AG10803 (cell line): ENCODE measurements at places on chromosomes 16 and 17.

DNA sequence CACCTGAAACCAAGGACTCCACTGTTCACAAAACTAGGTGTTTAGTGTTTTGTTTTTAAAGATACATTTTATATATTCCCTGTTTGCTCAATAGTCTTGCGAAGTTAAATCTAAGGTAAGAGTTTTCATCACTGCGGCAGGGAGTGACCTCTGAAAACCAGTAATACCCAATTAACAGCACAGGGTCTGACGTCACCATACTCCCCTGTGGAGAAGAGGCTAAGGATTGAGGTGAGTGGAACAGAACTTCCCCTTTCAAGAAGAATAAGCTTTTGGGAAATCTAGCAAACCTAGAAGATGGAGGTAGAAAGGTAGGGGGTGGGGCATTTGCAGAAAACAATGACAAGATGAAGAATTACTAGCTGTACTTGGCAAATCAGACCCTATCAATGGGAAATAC, 120.7 kb downstream of the CDH8 start:
- no peak for DNase-seq

- no peak for DNase-seq
These were observed 78.3 kb downstream of the TANGO6 start for GRCh38 chr16:68921637-68922036.

GRCh38 chr17:64296246-64296645, 33.2 kb upstream of the TEX2 start:
- DNase-seq = no peak

DNA sequence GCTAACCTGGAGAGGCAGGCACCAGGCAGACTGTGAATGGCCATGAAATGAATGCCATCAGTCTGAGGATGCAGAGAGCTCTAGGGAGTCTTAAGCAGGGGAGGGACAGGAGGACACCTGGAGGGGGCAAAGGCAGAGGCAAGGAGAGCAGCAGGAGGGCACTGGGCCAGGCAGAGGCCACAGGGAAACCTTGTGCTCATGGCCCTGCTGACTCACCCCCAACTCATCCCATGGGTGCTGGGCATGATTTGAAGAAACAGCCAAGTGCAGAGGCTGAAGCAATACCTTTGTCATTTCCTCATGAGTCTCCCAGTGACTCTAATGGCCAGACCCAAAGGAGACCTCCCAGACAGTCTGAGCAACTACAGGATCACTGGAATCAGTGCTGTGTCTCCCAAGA, 141.4 kb downstream of the TMEM132E start:
- DNase-seq = no peak

DNA sequence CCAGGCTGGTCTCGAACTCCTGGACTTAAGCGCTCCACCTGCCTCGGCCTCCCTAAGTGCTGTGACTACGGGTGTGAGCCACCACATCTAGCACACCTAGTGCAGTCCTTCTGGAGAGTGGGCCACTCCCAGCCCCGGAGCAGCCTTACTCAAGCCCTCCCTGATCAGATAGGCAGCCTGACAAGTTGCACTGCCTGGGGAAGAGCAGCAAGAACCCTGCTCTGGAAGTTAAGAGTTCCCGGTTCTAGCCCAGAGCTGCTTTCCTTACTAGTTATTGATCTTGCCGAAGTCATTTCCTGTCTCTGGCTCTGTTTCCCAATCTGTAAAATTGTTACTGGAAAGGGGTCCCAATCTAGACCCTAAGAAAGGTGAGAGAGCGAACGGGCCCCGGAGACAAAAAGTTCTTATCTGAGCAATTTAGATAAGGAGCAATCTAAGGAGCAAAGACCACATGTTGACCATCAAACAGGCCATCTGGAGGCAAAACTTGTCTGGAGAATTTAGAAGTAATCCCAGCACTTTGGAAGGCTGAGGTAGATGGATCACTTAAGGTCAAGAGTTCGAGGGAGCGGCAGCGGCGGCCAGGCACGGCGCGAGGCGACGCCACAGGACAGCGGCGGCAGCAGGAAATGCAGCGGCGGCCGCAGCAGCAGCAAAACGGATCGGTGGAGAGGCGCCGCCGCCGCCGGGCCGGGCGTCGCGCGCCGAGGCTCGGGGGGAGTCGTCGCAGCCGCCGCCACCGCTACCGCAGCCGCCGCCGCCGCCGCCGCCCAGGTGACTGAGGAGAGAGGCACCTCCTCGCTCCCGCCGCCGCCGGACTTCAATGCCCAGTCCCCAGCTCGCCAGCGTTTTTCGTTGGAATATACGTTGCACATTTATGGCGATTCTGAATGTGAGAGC, 4.3 kb upstream of the NAGLU start:
- peak; percentile 54 for DNase-seq

GRCh38 chr17:81707725-81708646, 4.1 kb upstream of the SLC25A10 start:
- DNase-seq = no peak

GRCh38 chr16:28538733-28539596, at the start of gene NUPR1:
Gene NUPR1, minus strand, starts transcription at chr16:28538974. Its CDS starts 67 bp downstream, at chr16:28538907.
- peak; percentile 99 for DNase-seq

DNA sequence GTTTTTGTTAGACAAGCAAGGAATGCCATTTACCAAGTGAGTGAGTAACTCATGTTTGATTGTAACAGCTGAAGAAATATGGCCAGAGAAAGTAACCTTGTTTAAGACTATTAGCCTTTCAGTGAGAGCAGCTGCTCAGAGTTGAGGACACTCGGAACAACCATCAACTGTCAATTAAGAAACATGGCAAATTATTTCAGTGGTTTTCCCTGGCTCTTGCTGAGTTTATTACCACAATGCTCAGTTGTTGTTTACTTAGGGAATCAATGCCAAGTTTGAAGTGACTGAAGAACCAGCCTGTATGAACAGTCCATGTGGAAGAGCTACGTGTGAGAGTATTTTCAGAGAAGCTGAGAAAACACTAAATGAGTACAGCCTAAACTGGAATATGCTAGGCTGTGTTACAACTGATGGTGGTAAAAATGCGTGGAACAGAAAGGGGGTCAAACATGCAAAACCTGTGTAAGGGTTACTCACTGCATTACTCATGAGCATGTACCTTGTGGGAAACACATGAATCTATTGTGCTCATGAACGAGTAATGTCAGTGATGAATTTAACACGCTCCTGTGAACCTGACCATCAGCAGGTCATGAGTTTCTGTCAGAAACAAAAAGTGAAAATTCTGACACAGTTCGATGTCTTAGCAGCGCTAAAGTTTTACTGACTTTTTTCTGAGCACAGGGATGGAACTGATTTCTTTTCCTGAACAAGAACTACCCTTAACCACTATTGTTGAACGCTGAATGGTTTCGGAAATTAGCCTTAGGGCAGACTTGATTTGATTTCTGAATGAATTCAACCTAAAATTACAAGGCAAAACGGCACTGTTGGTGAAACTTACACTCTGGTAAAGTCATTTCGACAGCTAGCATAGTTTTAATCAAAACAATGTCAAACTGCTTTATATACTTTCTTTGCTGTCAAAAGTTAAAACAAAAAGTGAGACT, 33.5 kb downstream of the GNA13 start:
- peak; percentile 76 for DNase-seq

- no peak for DNase-seq
These were observed 9.0 kb upstream of the C16orf95 start for GRCh38 chr16:87326151-87326571.

DNA sequence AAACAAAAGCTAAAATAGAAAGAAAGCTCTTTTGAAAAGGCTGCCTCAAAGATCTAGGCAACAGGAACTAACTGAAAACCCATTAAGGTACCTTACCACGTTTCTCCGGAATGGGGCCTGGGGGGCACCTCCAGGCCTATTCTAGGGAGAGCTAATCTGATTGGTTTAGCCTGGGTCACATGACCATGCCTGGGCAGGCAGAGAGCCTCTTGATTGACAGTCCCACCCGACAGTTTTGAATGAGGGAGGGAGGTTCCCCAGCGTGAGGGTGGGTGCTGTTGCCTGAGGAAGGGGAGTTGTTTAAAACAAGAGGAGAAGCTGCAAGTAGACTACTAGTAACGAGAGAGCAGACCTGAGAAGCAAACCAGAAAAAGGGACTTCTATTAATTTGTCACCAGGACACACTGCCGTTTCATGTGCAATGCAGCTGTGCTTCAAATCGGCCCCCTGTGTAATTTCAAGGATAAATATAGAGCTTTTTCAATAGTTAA, 143.4 kb upstream of the HS3ST2 start:
- no peak for DNase-seq

- DNase-seq = peak; percentile 78
These were observed 81.2 kb downstream of the KCNJ12 start for GRCh38 chr17:21457051-21458026.

DNA sequence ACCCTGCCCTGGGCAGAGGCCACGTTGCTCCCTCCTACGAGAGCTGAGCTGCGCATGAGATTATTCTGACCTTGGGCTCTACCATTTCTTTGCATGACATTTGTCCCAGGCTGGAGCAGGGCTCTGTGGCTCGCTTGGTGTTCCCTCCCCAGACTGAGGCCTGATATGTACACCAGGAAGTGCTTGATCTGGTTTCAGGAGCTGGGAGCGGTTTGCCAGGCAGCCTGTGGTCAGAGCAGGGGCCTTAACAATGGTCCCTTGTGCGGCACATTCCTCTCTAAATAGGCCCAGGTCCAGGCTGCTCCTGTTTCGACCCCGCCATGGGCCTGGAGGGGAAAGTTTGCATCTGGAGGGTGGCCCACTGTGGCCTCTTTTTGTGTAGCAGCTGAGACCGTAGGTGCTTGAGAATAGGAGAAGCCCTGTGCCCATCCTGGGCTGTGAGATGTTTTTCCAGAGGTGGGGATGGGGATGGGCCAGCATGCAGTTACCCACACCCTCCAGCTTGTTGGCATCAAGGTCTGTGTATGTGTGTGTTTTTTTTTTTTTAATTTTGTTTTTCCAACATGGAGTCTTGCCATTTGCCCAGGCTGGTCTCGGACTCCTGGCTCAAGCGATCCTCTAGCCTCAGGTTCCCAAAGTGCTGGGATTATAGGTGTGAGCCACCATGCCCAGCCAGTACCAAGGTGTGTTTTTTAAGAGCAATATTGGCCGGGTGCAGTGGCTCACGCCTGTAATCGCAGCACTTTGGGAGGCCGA, 253.9 kb downstream of the SEC14L1 start:
- DNase-seq = peak; percentile 63

- DNase-seq = no peak
These were observed 37.8 kb downstream of the BCO1 start for GRCh38 chr16:81276323-81276722.
